ENCODE measurements at places on chromosomes 11 and 22.
A peak's percentile ranks its signal among the peaks of the same experiment; 100 is the strongest.

DNA sequence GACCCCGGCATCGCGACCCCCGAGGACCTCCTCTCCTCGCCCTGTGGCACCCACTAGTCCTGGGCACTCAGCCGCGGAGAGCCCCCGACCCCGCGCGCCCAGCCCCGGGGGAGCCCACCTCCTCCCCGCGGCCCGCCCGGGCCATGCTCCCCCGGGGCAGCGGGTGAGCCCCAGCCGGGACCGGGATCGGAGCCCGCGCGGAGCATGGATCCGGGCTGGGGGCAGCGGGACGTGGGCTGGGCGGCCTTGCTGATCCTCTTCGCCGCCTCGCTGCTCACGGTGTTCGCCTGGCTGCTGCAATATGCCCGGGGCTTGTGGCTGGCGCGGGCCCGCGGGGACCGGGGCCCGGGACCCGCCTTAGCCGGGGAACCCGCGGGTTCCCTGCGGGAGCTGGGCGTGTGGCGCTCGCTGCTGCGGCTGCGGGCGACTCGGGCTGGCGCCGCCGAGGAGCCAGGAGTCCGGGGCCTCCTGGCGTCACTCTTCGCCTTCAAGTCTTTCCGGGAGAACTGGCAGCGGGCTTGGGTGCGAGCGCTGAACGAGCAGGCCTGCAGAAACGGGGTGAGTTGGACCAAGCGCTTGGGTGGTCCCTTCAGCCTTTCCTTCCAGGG, 498 bp downstream of the C2CD2L start:
- DNase-seq, result no peak

- no peak for DNase-seq
Observed at GRCh38 chr11:83192606-83193245, 786 bp upstream of the ANKRD42 start.

DNA sequence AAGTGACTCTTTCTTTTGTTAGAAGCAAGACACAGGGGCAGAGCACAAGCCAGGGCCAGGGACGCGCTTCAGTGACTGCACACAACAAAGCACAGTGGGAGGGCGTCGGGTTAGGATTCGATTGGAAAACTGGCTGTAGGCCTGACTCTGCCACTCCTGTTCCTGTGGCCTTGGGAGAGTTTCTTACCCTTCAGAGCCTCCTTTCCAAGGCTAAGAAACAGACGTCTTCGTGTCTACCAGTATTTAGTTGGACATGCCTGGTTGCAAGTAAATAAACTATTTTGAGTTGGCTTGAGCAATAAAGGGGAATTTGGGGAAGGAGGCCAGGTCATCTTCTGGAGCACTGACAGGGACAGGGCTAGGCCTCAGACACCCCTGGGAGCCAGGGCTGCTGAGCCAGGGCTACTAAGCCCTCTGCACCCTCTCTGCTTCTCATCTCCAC, 549.1 kb downstream of the INSC start:
- DNase-seq, result no peak

DNA sequence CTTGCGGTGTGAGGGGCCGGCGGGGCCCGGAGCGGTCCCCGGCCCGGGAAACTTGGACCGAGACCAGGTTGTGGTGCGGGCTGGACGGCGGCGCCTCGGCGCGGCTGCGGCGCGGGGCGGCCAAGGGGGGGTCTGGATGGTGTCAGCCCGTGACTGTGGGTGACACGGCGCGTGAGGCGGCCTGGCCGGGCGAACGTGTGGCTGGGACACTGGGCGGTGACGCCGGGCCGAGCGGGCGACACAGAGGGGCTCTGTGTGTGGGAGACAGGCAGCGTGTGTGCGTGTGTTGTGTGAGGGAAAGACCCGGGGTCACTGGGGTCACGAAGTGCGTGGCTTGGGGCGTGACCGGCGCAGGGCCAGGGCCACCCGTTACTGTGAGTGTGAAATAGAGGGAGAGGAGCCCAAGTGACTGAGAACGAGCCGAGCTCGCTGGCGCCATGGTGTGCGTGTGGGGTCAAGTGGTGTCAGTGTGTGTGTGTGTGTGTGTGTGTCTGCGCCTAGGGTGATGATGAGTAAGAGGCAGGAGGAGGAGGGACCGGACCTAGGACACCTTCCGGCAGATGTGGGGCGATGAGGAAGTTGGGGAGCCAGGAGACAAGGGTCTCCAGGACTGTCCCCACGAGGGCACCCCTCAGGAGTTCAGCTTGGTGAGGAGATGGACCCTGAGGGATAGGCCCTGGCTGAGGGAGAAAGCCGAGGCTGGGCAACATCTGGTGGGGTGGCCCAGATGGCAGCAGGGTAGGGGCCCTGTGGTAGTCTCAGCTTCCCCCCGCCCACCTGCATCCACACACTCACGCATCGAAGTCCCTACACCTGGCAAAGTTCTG, 817 bp downstream of the RELT start:
- peak; percentile 41 for DNase-seq

GRCh38 chr11:73428699-73429098, 52.5 kb downstream of the RELT start:
- no peak for DNase-seq

GRCh38 chr11:59011655-59012397, 72.5 kb downstream of the GLYATL1 start:
- no peak for DNase-seq

GRCh38 chr11:66727282-66728037, 1.6 kb downstream of the SPTBN2 start:
- DNase-seq, result no peak

DNA sequence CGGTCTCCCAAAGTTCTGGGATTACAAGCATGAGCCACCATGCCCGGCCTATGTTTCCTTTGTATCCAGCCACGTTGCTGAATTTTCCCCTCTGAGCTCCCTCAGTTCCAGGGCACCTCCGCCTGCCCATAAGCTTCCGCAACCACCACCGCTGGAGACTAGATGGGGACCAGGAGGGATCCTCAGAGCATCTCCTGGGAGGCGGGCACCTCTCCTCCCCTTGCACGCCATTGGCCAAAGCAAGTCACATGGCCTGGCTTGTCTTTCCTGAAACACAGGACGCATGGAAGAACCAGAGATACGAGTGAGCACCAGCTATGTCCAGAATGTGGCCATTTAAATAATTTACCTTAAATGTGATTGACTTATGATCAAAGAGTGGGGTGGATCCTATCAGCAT, 388.3 kb downstream of the BRD1 start:
- DNase-seq, result no peak

DNA sequence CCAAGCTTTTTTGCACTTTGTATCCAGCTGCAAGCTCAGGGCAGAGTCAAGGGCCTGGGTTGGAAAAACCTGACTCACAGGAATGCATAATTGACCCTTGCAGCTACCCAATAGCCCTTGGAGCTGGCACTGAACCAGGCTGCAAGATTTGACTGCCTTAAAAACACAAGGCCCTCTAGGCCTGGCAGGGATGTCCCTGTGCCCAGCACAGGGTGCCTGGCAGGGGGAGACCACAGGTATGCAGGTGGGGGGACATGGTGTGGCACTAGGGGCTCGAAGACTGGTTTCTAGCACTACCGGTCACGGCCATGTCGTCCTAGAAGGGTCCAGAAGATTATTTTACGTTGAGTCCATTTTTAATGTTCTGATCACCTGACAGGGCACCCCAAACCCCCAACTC, 30.2 kb downstream of the SBF1 start:
- DNase-seq, result no peak
